HepG2 (cell line): ENCODE measurements at places on chromosomes 12 and 14. TPM values are rescaled to one million over a fixed set of nuclear protein-coding genes. Genes with fewer than 3 reads are reported as not detected.

DNA sequence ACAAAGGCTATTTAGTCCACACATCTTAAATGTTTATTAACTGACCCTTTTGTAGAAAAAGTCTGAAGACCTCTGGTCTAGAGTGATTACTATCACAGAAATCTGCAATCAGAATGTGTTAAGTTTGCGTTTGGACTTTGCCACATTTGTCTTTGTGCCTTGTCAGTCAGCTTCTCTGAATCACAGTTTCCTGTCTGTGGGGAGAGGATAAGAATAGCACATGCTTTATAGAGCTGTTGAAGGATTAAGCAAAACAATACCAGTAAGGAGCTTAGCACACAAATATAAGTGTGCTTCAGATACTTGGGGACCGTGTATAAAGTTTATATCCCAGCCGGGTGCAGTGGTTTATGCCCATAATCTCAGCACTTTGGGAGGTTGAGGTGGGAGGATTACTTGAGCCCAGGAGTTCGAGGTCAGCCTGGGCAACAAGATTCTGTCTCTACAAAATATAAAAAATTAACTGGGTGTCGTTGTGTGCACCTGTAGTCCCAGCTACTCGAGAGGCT, 63.0 kb upstream of the BTG1 start:
- H3K4me3 ChIP-seq: no peak overlapping the region
- no peak overlapping the region for H3K27ac ChIP-seq
- H3K4me1 ChIP-seq: peaks cover 7% of the 10 kb centered on the region; the same call in 1 of the 2 replicates
- no peaks in the 10 kb centered on the region for H3K27me3 ChIP-seq
- no peaks in the 10 kb centered on the region for H3K36me3 ChIP-seq

The RAPGEF3 gene
- 0.07 TPM in 1 of 2 replicates, not detected in the other for total RNA-seq

GRCh38 chr14:32374155-32374554, 45.1 kb downstream of the AKAP6 start:
- H3K4me3 ChIP-seq: no peak overlapping the region
- no peaks in the 10 kb centered on the region for H3K4me1 ChIP-seq
- no peaks in the 10 kb centered on the region for H3K27me3 ChIP-seq

The KRT82 gene
- not detected in 2 replicates for total RNA-seq

The LHX5 gene
- not detected in 2 replicates for total RNA-seq
